Diencephalon (tissue), 1 donor: ENCODE measurements at places on chromosomes 5 and 9. TPM values are rescaled to one million over a fixed set of nuclear protein-coding genes. Genes with fewer than 3 reads are reported as not detected.

Gene AIF1L
- total RNA-seq = 24.9 TPM

Gene ALG2
- 23.3 TPM for total RNA-seq

Gene PCDHGA9
- total RNA-seq = 14.3 TPM

Gene OBP2B
- total RNA-seq = not detected

Gene TIMD4
- total RNA-seq = 0.23 TPM

Gene FBP2
- 0.23 TPM for total RNA-seq

Gene PRDM12
- total RNA-seq = 0.46 TPM

Gene ACOT12
- total RNA-seq = 5.1 TPM

Gene RAB3C
- total RNA-seq = 230 TPM

Gene ELOVL7
- total RNA-seq = 6.9 TPM

Gene PCDHB15
- 22.6 TPM for total RNA-seq

Gene HTR4
- total RNA-seq = 5.5 TPM

Gene PCDHGA5
- total RNA-seq = 7.2 TPM

Gene MSMP
- total RNA-seq = not detected

Gene INSL6
- total RNA-seq = not detected

Gene LURAP1L
- 4.6 TPM for total RNA-seq

Gene TRIM36
- total RNA-seq = 102 TPM

Gene NUTM2G
- not detected for total RNA-seq

Gene TAF11L10
- total RNA-seq = not detected

Gene C5orf58
- not detected for total RNA-seq

Gene TOR4A
- 0.92 TPM for total RNA-seq

Gene AK8
- 3.5 TPM for total RNA-seq

Gene GABRA1
- total RNA-seq = 76.6 TPM

Gene SLC25A2
- total RNA-seq = 0.23 TPM

Gene SCGB3A1
- total RNA-seq = not detected

Gene TUT7
- 34.1 TPM for total RNA-seq

Gene C9orf43
- total RNA-seq = 0.69 TPM

Gene CNTNAP3B
- total RNA-seq = 39.7 TPM

Gene SAXO1
- total RNA-seq = not detected

Gene MTX3
- total RNA-seq = 24.5 TPM

Gene ZNF608
- 91.6 TPM for total RNA-seq

Gene CTNND2
- 99.7 TPM for total RNA-seq

Gene TBCA
- total RNA-seq = 133 TPM

Gene NUTM2F
- total RNA-seq = not detected

Gene IFNB1
- total RNA-seq = not detected

Gene FCN2
- total RNA-seq = not detected

Gene C9orf152
- not detected for total RNA-seq

Gene ANKRD18B
- 5.5 TPM for total RNA-seq

Gene BNC2
- 2.5 TPM for total RNA-seq

Gene GABRB2
- 117 TPM for total RNA-seq

Gene AP3B1
- 34.8 TPM for total RNA-seq
